Activated naive CD8-positive, alpha-beta T cell treated with anti-CD3 and anti-CD28 coated beads, Interleukin-2, amount 10 ng/mL, durations not matched to agents 7 days and 5 days (primary cell): ENCODE measurements at places on chromosomes 6 and 20. TPM values are rescaled to one million over a fixed set of nuclear protein-coding genes. Genes with fewer than 3 reads are reported as not detected.
A peak's percentile ranks its signal among the peaks of the same experiment; 100 is the strongest.

The SIM1 gene
- total RNA-seq = not detected

The PI3 gene
- not detected for total RNA-seq

The DSE gene
- 4.1 TPM for total RNA-seq

The BPIFB1 gene
- total RNA-seq = not detected

The BHLHE23 gene
- not detected for total RNA-seq

DNA sequence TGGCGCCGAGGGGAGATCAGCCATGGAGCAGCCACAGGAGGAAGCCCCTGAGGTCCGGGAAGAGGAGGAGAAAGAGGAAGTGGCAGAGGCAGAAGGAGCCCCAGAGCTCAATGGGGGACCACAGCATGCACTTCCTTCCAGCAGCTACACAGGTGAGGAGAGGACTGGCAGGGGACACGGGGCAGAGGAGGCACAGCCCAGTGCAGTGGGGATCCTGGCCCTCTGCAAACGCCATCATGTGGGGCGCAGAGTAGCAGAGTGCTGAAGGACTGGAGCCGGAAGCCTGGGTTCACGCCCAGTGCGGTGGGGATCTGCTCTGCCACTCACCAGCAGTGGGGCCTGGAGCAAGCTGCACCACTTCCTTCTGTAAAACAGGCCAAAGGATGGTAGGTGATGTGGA, 41.1 kb upstream of the FANCE start:
- peak; percentile 58 for DNase-seq

DNA sequence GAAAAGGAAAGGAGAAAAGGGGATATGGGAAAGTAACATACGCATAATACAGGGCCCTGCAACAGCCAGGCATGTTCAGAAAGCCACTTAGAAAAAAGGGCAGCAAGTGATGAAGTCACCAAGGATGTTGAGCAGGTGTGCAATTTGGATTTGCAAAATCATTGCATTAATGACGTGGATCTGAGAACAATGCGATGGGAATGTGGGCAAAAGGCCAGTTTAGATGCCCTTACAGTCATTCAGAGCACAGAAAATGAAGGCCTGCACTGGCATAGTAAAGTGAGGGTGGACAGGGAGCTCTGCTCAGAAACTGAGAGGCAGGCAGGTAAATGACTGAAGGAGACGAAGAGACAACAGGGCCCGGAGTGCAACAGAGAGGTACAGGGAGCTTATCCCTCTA, 123.7 kb upstream of the NHSL1 start:
- no peak for DNase-seq

DNA sequence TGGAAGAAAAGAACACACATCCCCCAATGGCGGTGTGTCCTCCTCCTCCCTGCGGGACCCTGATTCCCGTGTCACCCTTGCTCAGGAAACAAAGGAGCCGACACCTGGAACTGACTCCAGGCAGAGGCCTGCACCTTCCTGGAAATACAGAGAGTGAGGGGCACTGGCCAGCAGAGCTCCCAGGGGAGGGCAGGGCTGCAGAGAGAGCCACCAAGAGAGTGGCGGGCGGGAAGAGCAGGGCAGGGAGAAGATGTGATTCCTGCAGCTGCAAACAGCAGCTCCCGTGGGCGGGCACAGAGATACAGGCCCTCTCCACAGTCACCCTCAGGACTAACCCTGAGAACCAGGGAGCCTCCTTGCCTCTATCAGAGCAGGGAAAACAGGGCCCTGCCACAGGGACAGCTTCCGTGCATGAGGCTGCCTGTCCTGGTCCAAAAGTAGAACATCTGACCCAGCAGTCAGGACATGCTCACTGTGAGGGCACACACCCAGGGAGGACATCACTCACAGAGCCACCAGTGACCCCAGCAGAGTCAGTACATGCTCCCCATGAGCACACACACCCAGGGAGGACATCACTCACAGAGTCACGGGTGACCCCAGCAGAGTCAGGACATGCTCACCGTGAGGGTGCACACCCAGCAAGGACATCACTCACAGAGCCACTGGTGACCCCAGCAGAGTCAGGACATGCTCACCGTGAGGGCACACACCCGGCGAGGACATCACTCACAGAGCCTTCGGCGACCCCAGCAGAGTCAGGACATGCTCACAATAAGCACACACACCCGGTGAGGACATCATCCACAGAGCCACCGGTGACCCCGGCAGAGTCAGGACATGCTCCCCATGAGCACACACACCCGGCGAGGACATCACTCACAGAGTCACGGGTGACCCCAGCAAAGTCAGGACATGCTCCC, 193.1 kb downstream of the DLL1 start:
- no peak for DNase-seq

GRCh38 chr20:12072221-12072953, 154.7 kb downstream of the BTBD3 start:
- DNase-seq = no peak
